ENCODE measurements at places on chromosomes 16 and 17. TPM values are rescaled to one million over a fixed set of nuclear protein-coding genes. Genes with fewer than 3 reads are reported as not detected.

The LGALS9 gene
- total RNA-seq: 230 TPM

The KRT33B gene
- total RNA-seq: not detected

The CSF3 gene
- 0.20 TPM for total RNA-seq

The GJD3 gene
- total RNA-seq: 0.34 TPM

The KRTAP4-3 gene
- not detected for total RNA-seq

The TMEM235 gene
- not detected for total RNA-seq

The CCL3 gene
- 4.2 TPM for total RNA-seq

The PPP1R27 gene
- total RNA-seq: not detected

The MVD gene
- total RNA-seq: 74.3 TPM

The BTBD17 gene
- not detected for total RNA-seq

The CCDC92B gene
- total RNA-seq: 0.92 TPM

The ZNF778 gene
- 7.0 TPM for total RNA-seq
